Fibroblast of lung (primary cell): ENCODE measurements at places on chromosomes 12 and 14.

- no peak for DNase-seq
These were observed 204.4 kb downstream of the FOXN3 start for GRCh38 chr14:89212386-89213235.

DNA sequence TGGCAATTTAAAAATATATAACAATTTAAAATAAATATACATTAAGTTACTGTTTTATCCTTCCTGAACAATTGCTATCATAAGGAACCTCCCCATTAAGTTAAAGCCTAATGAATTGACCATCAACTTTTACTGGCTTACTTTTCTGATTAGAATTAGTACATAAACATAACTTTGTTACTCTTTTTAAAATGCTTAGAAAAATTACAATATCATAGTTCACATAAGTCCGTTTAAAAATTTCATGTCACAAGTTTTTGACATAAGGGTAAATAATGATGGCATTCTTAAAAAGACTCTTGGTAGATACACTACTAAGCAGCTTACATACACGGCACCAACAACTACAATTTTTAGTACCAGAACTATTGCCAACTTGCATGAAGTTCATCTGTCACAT, 1308.6 kb downstream of the FSCB start:
- DNase-seq: no peak

GRCh38 chr14:54650959-54651351, 84.0 kb downstream of the SAMD4A start:
- DNase-seq: no peak

- DNase-seq: no peak
These were observed 2.0 kb upstream of the MDM1 start for GRCh38 chr12:68334132-68334531.

DNA sequence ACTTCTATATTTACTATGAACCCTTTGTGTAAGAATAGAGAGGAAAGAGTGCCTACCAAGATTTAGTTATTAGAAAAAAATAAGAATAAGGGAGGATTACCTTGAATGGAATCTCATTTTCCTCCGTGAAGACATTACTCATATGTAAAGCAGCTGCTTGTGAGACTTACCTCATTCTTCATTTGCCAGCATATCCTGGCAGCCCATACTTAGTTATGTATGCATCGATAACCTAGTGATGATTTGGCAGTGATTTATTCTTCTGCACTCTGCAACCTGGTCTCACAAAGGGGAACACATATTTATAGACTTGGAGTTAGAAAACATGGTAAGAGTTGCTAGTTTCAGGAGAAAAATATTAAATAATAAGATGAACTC, 56.8 kb downstream of the LRFN5 start:
- DNase-seq: no peak

DNA sequence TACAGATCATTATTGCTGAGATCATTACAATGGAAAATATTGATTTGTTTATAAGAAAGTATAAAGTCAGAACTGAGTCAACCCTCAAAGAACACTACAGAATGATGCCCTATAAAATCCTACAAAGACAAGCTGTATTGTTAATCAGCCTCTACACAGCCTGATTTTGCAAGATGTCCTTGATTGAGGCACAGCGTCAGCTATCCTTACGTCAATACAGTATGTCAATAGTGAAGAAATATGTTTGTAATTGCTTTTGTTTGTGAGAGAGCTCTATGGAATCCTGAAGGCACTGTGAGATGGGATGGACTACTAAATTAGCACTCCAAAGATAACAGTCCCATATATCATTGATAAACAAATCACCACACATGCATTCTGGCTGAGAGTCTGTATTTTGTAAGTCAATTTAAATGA, 70.7 kb downstream of the RASSF9 start:
- DNase-seq: no peak

DNA sequence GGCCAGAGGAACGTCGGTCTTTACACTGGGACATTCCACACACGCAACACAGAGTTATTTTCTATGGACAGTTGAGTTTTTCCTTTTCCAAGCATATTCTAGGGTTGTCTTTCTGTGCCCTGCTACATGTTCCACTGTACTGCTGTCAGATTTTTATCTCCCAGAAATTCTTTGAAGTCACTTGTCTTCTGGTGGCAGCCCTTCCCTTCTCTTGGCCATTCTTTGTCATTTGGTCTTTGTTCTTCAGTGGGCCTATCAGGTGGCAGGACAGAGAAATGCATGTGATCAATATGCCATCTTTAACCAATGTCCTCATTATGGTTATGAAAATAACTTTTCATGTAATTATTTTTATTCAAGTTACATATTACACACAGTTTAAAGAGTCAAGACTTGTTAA, 36.3 kb downstream of the MARK3 start:
- DNase-seq: no peak

GRCh38 chr14:93318927-93319326, 13.9 kb downstream of the BTBD7 start:
- DNase-seq: no peak

DNA sequence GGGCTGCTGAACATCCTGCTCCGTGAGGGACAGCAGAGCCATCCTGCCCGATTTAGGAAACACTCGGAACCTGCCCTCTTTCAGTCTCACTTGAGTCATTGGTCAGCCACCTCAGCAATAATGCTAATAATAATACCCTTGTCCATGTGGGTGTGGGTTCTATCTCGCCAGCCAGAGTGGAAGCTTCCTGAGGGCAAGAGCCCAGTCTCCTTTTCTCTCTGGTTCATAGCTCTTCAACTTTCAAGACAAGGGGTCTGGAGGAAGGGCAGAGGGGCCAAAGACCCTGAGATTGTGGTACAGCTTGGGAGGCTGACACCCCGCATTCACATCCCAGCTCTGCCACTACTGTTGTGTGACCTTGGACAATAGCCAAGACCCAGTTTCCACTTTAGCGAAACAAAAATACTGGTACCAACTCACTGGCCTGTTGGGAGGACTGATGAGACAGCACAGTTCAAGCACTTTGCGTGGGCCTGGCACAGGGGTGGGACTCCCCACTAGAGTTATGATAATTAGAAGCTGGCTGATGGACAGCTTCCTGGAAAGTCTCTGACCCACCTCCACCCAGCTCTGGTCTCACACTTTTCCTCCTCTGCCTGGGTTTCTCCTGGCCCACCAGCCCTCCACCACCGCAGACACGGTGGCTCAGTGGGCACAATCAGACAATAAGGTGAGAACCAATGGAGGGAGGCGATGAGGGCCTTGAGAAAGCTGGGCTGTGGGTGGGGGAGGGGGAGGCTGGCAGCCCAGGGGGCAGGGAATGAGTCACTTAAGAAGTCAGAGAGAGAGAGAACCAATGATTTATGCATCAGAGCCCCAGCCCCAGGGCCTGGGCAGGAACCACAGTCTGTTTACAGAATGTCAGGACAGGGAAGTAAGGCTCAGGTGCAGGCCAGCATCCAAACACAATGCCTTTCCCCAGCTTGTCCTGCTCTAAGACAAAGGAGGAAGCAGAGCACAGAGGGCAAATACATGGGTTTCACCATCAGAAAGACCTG, 9.6 kb downstream of the FAIM2 start:
- DNase-seq: peak; percentile 62

DNA sequence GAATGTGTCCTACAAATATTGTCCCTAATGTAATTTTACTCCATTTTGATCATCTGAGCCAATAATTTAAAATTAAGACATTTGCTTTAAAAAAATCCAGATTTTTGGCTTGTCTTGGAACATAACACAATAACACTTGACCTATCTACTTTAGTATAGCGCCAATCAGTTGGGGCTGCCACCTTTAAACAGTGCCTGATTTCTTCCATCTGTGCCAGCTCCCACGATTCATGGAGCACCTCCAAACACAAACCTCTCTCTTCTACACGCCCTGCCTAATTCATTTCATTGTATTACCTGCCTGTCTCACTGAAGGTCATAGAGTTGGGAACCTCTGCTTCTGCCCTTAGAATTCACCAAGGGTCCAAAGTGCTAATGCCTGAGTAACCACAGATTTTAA, 352.4 kb downstream of the TMEM132D start:
- DNase-seq: no peak

GRCh38 chr12:27015730-27016076, 1.5 kb upstream of the TM7SF3 start:
- peak; percentile 73 for DNase-seq

GRCh38 chr12:71222436-71222835, 64.6 kb upstream of the TSPAN8 start:
- DNase-seq: no peak

GRCh38 chr12:50599366-50600095, 94.7 kb downstream of the DIP2B start:
- no peak for DNase-seq

GRCh38 chr12:63869656-63870055, 25.2 kb downstream of the SRGAP1 start:
- DNase-seq: peak; percentile 48

- no peak for DNase-seq
These were observed 6.8 kb downstream of the STAT6 start for GRCh38 chr12:57104292-57104910.

DNA sequence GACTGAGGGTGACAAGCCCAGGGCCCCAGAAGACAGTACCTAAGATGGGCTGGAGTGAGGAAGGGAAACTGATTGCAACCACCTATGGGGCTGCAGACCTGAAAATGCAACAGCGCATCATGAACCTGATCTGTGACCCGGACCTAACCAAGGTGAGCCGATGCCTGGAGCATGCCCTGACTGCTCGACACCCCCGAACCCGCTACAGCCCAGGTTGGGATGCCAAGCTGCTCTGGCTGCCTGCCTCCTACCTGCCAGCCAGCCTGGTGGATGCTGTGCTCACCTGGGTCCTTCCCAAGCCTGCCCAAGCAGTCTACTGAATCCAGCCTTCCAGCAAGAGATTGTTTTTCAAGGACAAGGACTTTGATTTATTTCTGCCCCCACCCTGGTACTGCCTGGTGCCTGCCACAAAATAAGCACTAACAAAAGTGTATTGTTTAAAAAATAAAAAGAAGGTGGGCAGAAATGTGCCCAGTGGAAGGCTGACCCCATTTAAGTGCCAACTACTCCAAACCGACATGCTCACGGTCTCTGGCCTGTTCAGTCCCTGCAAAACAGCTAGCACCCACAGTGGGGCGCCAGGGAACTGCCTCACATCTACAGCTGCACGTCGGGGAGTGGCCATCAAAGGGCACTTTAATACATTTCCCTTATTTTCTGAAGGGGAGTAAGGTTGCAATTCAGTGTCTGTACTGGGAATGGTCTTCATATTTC, 4.2 kb downstream of the RDH5 start:
- DNase-seq: peak; percentile 78

- DNase-seq: no peak
These were observed 9.4 kb downstream of the SSPN start for GRCh38 chr12:26204612-26205289.

- no peak for DNase-seq
These were observed 13.5 kb downstream of the WNK1 start for GRCh38 chr12:765840-766239.

- DNase-seq: no peak
These were observed 201.7 kb upstream of the DCN start for GRCh38 chr12:91384366-91384765.

DNA sequence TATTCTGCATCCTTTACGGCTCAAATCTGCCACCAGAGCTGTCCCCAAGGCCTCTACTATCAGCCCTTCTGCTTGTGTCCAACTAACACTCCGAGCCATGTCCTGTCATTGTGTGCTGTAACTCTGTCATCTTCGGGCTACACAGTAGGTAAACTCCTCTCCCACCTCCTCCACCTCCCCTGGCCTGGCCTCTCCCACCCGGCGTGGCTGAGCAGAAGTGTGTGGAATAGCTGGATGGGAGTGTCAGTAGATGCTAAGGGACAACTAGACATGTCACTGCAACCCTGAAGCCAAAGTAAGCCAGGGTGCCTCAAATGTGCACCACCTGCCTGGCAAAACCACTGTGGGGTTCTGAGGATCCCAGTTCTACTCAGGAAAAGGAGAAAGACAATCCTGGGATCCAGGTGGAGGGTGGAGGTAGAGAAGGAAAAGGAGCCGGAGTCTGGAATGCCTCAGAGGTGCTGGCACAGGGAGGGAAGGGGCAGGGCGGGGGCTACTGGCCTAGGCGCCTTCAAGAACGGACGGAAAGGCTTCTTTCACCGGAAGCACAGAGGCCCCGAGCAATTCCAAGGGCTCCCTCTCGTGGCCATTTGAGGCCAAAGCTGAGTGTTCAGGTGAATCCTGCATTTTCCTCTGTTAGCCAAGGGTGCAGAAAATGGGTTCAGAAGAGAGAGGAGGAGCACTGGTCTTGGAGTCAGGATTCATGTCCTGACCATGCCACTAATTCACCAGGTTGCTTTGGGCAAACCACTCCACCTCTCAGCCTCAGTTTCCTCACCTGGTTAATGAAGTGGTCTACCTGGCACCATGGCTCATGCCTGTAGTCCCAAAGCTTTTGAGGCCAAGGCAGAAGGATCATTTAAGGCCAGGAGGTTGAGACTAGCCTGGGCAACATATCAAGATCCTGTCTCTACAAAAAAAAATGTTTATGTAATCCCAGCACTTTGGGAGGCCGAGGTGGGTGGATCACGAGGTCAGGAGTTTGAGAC, 20.5 kb upstream of the FAM181A start:
- peak; percentile 8 for DNase-seq

- peak; percentile 43 for DNase-seq
These were observed 42.4 kb upstream of the EMP1 start for GRCh38 chr12:13154027-13154538.

- DNase-seq: peak; percentile 64
These were observed at the start of gene TAMALIN for GRCh38 chr12:52006726-52007157. Gene TAMALIN, plus strand, starts transcription at chr12:52006946. Its CDS starts 74 bp downstream, at chr12:52007020.

- peak; percentile 85 for DNase-seq
These were observed 83.9 kb downstream of the STXBP6 start for GRCh38 chr14:24965934-24966578.

GRCh38 chr14:84541018-84541417, 988.9 kb upstream of the FLRT2 start:
- no peak for DNase-seq

- DNase-seq: no peak
These were observed 108.0 kb downstream of the RIMBP2 start for GRCh38 chr12:130608132-130608531.

DNA sequence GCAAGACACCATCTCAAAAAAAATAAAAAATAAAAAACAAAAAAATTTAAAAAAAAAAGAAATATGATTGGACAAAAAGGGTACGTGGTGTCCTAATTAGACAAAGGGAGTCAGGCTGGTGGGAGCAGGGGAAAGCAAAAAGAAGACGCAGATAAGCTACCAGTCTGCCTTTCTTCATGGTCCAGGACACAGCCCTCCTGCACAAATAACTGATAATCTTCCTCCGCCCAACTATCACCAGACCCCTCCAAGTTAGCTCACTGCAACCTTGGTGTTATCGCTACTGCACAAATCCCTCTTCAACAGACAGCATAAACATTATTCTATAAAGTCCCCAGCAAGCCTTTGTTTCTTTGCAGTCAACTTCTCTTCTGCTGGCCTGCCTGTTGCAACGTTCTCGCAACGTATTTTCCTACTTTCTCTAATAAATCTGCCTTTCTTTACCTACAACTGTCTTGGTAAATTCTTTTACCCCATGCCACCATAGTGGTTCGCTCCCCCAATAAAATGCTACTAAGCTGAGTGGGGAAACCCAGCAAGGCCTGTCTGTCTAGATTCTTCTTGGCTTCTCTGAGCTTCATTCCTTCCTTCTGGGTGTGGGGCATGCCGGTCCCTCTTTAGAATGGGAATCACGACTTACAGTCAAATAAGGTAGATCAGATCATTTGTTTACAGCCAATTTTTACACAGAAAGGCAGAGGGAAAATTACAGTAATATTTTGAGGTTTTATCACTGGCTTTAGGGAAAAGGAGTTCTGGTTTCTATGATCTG, 14.6 kb upstream of the DNAL1 start:
- no peak for DNase-seq

- no peak for DNase-seq
These were observed 12.5 kb downstream of the P2RX7 start for GRCh38 chr12:121145221-121145620.

- DNase-seq: no peak
These were observed 24.9 kb upstream of the JDP2 start for GRCh38 chr14:75402867-75403413.
